Vagina (tissue), 2 donors: ENCODE measurements at places on chromosomes 7 and 10. TPM values are rescaled to one million over a fixed set of nuclear protein-coding genes. Genes with fewer than 3 reads are reported as not detected.

BAMBI gene
- total RNA-seq = 10.8 TPM

FFAR4 gene
- total RNA-seq = 1.5 TPM

SSC4D gene
- not detected for total RNA-seq

SPAM1 gene
- total RNA-seq = not detected

METTL27 gene
- total RNA-seq = not detected

TMEM26 gene
- 0.25 TPM for total RNA-seq

- no peak for DNase-seq
Observed at GRCh38 chr10:119473771-119474170, 68.7 kb downstream of the RGS10 start.

DNA sequence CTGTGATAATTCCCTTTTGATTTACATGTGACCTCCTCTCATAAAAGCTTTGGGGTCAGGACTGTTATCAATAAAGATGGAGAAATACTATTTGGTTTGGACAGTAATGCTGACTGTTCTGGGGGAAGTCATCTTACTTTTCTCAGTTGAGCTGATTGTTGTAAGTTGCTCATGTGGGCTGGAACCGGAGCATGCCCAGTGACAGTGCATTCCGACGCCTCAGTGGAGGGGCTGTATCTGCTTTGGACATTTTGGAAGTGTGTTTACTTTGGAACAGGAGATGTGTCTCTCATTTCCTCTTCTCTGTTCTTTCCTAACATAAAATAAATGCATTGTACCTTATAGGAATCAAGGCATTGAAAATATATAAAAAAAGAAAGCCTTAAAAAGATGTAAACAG is 30.1 kb downstream of the RBM33 start:
- DNase-seq = no peak

- DNase-seq = no peak
Observed at GRCh38 chr10:120086066-120086465, 193.5 kb downstream of the SEC23IP start.

DNA sequence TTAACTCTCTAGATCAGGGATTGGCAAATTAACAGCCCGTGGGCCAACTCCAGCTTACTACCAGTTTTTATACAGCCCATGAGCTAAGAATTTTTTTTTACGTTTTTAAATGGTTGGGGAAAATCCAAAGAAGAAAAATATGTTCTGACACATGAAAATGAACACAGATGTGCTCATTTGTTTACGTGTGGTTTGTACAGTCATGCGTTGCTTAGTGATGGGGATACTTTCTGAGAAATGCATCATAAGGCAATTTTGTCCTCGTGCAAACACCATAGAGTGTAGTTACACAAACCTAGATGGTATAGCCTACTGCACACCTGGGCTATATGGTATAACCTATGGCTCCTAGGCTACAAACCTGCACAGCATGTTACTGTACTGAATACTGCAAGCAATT is 8.3 kb upstream of the SMKR1 start:
- DNase-seq = no peak

DNA sequence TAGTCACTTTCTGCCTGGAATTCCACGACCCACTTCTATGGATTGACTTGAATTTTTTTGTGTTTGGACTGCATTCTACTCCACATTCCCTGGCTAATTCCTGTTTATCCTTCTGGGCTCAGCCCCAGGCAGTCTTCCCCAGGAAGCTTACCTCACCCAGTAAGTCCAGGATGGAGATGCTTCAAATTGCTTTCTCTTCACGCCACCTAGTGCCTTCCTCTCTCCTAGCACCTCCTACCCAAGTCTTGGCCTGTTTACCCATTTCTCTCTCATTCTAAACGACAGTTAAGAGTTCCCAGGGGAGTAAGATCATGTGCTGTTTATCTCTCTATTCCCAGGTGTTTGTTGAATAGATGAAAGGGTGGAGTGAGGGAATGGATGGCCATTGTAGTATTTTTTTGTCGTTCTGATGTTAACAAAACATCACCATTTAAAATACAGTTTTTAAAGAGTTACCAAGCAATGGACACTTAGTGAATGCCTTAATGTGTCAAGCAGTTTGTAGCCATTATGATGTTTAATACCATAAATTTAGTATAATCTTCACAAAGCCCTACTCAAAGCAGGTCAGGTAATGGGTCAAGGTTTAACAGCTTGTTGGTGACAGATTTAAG is 45.5 kb upstream of the TARP start:
- DNase-seq = no peak

- DNase-seq = no peak
Observed at GRCh38 chr7:18471476-18472160, 23.9 kb upstream of the HDAC9 start.

DNA sequence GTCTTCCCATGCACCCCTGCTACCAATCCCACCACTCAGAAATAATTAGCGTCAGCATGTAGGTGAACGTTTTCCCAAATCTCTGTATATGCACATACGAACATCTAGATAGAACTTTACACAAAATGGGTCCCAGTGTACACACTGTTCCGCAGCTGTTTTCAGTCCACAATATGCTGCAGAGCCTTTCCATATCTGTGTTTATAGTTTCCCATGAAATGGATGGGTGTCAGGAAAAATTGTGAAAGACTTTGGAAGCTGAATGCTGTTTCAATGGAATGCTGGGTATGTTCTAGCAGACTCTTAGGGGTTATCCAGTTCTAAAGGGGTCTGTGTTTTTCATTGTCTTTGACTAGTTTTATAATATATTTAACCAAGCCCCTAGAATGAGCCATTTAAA is 13.8 kb downstream of the GRK5 start:
- no peak for DNase-seq

DNA sequence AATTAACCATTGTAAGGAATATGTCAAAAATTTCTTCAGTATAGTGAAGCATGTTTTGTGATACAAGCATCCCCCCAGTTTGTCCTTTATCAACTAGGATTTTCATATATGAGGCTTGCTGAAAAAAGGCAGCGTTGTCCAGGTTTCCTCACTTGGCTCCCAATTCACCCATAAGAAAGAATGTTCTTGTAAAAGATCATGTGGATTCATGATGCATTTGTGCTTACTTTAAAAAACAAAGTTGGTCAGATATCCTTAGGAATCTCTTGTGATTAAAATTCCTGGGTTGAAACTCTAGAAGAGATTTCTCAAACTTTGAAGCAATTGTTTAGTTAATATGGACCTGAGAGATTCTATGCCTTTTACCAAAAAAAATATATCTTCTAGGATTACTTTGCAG is 181.8 kb downstream of the KIAA1217 start:
- no peak for DNase-seq

- no peak for DNase-seq
Observed at GRCh38 chr10:3095373-3096139, 28.2 kb downstream of the PFKP start.

GRCh38 chr10:118310822-118311221 is 31.3 kb downstream of the FAM204A start:
- no peak for DNase-seq

GRCh38 chr7:29289156-29290021 is 94.8 kb downstream of the CHN2 start:
- no peak for DNase-seq

DNA sequence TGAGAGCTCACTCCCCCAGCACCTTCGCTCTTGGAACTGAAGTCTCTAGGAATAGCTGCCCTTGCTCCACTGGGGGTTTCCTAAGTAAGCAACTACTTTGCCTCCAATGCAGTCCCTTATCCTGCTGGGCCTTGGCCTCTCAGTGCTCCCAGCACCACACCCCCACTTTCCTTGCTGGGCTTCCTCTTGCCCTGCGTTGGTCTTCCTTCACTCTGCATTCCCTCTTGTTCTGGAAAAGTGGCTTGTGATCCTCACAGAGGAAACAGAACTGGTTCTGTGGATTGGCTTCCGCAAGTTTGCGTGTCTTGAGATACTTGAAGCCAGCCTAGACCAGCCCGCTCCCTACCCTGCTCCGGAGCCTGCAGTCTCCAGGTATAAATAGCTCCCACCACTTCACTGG is 6.4 kb downstream of the NKX2-3 start:
- DNase-seq = no peak

DNA sequence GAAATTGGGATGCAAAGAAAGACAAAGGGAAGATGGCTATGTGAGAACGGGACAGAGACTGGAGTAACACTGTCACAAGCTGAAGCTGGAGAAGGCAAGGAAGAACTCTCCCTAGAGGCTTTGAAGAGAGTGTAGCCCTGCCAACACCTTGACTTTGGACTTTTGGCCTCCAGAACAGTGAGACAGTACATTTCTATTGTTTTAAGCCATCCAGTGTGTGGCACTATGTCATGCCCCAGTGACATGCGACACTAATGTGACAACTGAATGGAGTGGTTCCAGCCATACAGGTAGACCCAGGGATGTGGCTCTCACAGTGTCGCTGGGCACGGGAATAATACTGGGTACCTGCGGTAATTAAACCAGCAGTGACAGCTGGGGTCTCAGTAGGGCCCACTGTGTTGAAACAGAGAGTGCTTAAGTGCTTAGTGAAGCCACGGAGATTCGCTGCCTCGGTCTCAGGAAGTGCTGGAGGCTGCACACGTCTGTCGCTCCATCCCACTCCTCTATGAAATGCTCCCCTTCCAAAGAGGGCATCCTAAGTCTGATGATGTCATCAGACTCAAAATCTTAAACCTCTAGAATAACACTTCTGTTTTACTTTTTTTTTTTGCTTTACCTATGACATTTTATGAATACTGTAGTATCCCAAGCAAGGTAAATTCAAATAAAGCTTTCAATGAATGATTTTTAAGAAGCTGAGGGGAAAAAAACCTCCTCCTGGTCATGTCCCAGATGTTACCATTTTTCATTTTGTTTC is 154.6 kb upstream of the RHEB start:
- DNase-seq = no peak

GRCh38 chr7:131722371-131722770 is 165.9 kb upstream of the PODXL start:
- DNase-seq = no peak

GRCh38 chr7:31437250-31437865 is 76.5 kb upstream of the ITPRID1 start:
- no peak for DNase-seq

DNA sequence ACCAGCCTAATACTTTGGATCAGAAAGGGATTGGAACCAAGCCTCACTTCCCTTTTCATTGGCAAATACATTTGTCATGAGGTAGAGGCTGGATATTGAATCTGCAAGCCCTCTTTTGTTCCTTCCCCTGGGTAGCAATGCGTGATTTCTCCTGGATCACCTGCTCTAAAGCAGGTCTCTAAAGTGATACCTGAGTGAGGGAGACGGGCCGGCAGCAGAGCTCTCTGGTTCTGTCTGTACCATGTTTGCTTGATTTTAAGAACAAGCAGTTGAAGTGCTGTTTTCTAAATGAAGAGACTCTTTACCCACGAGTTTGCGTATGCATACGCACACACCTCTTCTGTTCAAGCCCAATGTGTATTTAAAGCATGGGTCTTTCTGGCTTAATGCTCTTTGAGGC is 41.1 kb downstream of the GARS1 start:
- DNase-seq = no peak

DNA sequence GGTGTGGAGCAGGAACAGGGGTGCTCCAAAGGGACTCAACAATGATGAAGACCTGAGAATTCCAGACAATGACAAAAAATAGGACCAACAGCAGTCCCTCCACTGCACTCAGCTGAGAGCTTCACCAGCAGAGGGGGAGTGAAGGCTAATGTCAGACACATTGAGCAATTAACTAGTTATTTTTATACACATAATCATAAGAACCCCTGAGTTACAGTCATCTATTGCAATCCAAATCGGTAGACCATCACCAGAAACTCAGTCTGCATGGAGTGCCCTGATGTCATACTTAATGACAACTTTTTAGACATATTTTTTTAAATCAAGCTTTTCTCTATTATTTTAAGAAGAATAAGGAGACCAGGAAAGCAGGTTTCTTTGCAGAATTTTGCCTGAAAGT is 30.6 kb upstream of the IKZF1 start:
- no peak for DNase-seq

GRCh38 chr10:3538291-3538655 is 246.7 kb downstream of the KLF6 start:
- DNase-seq = no peak

GRCh38 chr10:25280076-25280475 is 105.3 kb downstream of the GPR158 start:
- no peak for DNase-seq

DNA sequence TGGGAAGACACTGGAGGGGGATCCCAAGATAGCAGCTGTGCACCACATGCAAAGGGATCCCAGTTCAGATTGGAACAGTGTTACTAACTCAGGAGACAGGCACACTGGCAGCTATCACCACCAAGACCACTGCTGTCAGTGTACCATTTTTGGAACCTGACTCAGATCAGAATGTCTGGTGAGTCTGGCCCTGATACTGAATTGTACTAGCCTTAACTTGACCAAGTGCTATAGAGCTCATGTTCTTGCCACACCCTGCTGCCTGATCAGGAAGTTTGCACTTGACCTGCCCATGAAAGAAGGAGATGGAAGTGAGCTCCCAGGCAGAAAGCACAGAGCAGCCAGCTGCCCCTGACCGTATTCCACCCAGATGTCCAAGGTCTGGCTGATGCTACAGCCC is 4.8 kb upstream of the PRRT4 start:
- DNase-seq = no peak

DNA sequence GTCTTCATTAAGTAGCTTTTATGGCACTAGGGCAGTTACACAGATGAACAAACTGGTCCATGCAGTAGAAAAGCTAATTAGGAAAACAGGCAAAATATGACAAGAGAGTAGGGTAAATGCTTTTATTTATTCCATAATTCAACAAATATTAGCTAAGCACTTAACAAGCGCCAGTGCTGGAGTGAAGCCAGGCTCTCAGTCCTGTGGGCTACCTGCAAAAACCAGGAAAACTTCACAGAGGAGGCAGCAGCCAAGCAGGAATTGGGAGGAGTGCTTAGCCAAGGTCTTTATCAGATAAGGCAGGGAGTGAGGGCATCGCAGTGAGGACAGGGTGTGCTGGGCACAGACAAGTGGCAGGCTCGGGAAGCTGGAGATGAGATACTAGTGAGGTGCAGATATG is 4.9 kb upstream of the KAT6B start:
- DNase-seq = peak; percentile 44

GRCh38 chr7:2819161-2819953 is 24.8 kb downstream of the GNA12 start:
- DNase-seq = no peak

GRCh38 chr10:126137562-126138221 is 241.3 kb downstream of the FANK1 start:
- no peak for DNase-seq

- no peak for DNase-seq
Observed at GRCh38 chr7:47688311-47689100, 106.6 kb upstream of the TNS3 start.

DNA sequence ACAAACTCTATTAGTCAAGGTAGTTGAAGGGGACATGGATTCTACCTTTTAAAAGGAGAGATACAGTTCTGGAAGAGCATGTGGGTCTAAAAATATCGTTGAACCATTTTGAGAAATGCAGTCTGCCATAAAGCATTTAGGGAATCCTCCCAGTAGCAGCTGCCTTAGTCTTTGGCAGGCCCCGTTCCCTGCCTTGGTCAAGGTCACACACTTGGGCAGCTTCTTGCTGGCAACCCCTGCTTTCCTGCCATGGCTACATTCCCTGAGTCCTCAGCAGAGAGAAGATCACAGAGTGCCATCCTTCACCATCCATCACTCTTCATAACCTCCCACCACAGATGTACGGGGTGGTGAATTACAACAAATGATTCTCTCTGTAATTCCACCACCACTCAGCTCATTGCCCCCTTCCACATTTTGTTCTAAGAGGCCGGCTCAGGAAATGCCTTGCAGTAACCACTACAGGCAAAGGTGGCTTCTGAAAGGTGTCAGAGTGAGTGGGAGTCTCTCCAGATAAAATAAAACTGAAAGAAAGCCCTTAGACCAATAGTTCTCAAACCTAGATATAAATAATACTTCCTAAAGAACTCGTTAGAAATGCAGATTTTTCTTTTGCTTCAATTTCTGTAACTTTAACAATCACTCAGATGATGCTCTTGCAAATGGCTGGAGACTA is 121.4 kb upstream of the STK17A start:
- DNase-seq = no peak

GRCh38 chr10:69742356-69742695 is 59.4 kb upstream of the COL13A1 start:
- DNase-seq = no peak
